ENCODE measurements at places on chromosomes 4 and X.

DNA sequence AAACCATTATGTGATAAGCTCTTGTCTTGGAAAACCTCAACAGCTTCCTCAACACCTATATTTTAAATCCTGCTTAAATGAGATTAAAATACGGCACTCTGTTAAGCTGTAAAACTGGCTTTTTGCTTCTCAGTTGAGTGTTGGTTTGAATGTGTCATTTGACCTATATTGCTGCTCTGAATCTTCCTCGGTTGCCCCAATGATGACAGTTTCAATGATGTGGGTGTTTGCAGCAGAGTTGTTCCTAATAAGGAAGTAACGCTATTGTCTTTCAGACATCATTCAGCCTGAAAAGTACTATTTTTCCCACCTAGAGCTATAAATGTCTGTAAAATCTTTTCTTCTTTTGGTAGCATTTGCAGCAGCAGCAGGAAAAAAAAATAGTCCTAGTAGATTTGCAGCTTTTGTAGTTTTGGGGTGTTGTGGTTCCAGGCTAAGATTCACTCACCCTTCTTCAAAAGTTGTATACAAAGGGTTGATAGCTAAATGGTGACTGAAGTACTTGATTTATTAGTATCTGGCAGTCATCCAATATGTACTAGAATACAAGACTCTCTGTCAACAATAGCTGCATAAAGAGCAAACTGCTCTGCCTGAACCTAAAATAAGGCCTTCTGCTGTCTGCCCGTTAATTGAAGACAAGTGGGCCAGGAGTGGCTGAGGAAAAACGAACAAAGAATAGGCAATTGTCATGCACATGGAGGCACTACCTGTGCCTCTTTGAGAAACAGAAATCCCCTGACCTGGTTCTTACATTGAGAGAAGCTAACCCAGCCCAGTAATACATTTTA, 333.1 kb downstream of the IL1RAPL1 start:
- DNase-seq, result peak; percentile 14

- DNase-seq, result peak; percentile 91
Observed at GRCh38 chr4:70721747-70722146, at the start of gene RUFY3. TSS of gene RUFY3 (plus strand) at chr4:70721964. CDS start at chr4:70722574, 610 bp downstream.

DNA sequence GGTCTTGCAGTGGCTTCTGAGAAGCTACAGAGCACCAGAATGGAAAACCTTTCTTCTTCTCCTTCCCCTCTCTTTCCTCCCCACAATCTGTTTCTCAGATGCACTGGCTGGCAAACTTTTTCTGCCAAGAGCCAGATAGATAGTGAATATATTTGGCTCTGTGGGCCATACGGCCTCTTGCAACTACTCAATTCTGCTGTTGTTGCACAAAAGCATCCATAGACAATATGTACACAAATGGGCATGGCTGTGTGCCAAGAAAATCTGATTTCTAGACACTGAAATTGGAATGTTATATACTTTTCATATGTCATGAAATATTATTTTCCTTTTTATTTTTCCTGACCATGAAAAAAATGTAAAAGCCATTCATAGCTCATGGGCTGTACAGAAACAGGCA, 3.1 kb downstream of the PHEX start:
- DNase-seq, result no peak

- DNase-seq, result no peak
Observed at GRCh38 chrX:31421441-31421840, 349.6 kb upstream of the FTHL17 start.

DNA sequence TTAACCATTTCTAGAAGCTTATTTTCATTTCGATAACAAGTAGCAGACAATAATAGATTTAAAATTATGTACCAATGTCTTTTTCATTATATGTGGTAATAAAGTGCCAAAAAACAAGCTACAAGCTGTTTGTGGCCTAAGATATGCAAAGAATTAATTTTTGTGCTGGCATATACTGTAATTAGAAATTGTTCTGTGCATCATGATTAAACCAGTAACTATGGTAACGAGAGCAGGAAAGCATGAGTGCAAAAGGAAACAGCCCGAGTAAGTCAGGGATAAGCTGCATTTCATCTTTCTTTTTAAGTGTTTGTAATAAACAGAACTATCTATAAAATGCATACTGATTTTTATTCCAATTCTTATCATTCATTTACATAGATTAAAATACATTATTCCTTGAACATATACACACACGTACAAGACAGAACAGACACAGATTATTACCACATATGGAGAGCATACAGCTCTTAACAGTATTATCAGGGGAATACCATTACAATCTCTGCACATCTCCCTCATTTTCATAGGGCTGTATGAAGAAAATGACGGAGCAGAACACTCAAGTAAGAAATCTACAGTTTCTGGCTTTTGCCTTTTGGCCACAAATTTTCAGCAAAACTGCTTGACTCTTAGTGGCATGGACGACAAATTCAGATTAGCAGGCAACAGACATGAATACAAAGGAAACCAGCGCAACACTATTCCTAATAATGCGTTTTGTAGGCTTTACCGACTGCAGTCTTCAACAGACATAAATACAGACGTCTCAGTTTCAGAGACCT, 121.3 kb upstream of the WDR17 start:
- no peak for DNase-seq

DNA sequence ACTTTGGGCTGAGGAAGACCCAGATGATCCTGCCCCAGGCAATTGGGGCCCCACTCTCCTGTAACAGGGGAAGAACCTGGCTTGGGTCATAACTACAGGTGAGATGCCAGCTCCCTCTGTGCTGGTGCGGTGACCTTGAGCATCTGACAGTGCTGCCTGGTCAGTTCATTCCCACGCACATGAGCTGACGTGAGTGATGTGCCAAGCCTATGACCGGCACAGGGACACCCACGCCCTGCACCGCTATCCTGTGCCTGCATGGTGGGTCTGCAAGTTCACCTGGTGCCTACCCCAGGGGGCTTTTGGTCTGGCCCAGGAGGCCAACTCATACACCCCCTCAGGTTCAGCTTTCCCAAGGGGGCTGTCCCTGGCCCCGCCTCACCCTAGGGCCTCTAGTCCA, 123.7 kb upstream of the PSAPL1 start:
- DNase-seq, result no peak

GRCh38 chr4:95929448-95930064, 89.7 kb downstream of the PDHA2 start:
- no peak for DNase-seq

DNA sequence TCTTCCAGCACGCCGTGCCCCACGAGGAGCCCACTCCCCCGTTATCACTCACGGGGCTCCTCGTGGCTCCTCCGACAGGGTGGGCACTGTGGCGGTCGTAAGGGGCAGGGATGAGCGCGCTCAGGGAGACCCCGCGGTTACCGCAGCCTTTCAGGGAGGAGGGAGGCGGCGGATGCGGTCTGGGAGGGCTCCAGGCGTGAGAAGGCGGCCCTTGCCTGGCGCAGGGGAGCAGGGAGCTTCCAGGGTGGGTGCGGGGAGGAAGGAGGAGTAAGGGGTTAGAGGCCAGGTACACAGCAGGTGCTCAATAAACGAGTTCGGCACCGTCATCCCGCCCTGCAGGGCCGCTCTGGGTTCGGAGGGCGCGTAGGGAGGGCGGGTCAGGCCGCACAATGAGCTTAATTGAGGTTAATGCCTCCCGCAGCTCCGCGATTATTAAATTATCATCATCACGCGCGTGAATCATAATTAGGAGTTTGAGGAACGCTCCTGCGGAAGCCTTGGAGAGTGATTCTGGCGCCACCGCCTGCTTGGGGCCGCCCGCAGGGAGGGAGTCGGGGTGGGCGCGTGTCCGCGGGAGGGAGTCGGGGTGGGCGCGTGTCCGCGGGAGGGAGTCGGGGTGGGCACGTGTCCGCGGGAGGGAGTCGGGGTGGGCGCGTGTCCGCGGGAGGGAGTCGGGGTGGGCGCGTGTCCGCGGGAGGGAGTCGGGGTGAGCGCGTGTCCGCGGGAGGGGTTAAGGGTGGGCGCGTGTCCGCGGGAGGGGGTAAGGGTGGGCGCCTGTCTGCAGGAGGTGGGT, 7.6 kb upstream of the NKX1-1 start:
- no peak for DNase-seq

DNA sequence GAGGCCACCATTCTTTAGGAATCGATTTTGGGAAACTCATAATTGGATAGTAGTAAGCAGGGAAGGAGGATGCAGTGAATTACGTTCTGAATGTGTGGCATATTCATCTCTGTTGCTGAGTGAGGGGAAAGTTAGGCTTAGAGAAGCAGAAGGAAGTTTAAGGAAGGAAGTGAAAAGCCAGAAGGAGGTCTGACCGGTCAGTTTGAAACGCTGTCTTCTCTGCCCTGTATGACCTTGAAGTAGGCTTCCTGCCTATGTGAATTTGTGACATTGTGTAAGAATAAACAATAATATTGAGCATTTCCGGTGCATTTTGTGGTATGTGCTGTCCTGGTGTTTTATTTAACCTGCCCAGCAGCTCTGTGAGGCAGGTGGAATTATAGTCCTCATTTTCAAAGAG, 67.3 kb downstream of the PDLIM5 start:
- no peak for DNase-seq

- no peak for DNase-seq
Observed at GRCh38 chrX:44017676-44018075, 44.5 kb upstream of the NDP start.

- DNase-seq, result no peak
Observed at GRCh38 chr4:140628016-140628415, 59.3 kb upstream of the UCP1 start.

DNA sequence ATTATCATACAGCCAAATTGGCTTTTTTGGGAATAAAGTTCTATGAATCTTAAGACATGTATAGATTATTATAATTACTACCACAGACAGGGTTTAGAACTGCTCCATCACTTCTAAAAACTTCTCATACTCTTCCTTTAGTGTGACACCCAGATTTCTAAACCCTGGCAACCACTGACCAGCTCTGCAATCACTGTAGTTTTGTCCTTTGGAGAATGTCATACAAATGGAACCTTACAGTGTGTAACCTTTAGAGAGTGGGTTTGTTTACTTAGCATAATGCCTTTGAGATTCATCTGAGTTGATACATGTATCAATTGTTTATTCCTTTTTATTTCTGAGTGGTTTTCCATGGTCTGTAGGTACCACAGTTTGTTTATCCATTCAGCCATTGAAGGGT, 95.0 kb downstream of the TMEM164 start:
- DNase-seq, result no peak

- no peak for DNase-seq
Observed at GRCh38 chrX:110284159-110284558, 33.7 kb downstream of the AMMECR1 start.

DNA sequence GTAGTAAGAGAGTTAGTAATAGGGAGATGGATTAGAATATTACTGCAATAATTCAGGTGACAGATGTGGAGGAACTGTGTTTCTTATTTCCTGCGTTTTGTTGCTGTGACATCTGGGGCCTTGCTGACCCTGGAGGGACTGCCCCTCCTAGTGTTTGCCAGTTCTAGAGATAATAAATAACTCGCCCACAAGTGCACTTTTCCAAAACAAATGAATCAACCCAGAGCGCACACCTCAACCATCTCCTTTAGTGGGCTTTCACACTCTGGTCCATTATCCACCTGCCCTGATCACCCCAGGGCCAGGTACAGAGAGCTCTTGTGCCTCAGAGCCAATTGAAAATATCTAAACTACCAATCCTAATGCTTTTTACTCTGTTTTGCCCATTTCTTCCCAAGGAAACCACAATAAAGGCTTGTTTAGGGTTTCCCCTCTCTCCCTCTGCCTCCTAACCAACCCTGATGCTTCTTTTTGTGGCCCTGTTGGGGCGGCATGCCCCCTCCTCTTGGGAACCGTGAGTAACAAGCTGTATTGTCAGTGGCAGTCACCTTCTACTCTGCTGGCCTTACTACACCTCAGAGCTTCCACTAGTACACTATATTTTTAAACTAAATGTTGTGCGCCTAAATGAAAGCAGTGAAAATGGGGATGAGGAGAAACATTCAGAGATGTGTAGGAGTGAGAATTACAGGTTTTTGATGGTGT, 270.5 kb downstream of the TENM3 start:
- DNase-seq, result no peak

DNA sequence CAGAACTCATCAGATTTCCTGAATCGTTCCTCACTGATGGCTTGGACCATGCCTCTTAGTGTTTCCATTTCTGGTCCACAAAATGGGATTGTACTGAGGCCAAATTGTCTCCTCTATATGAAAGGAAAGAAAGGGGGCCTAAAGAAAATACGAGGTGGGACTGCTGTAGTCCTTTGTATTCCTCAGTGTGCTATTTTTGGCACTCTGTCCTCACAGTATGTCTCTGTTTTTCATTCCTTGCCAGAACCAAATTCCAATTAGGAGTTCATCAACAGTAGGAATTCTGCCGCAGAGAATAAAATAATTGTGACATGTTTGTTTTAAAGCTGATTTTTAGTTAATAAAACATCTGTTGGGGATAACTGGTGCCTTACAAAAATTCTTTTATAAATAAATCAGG, 515.7 kb downstream of the SMARCA1 start:
- no peak for DNase-seq

GRCh38 chr4:138488533-138488932, 246.4 kb upstream of the SLC7A11 start:
- no peak for DNase-seq

DNA sequence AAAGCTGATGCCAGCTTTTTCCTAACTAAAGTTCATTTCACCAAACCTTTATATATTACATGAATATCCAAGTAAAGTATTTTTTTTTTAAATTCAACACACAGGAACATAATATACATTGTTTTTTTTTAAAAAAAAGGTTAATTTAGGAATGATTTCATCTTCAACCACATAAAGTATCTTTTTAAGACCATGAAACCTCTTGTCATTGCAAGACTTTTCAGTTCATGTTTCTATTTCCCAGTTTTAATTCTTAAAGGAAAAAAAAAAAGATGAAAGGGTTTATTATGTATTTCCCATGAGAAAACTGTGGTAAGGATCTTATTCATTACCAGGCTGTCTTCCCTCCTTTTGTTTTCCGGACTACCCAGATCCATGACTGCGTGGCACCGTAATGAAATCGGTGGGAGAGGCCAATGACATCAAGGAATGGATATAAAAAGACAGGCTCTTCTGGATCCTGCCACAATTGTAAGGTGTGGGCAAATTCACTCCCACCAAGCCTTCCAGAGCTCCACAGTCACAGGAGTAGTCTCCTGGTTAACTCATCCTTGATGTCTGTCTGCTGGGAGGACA, 84.7 kb upstream of the CBR4 start:
- no peak for DNase-seq

- no peak for DNase-seq
Observed at GRCh38 chr4:77782102-77782835, 36.9 kb downstream of the CNOT6L start.

DNA sequence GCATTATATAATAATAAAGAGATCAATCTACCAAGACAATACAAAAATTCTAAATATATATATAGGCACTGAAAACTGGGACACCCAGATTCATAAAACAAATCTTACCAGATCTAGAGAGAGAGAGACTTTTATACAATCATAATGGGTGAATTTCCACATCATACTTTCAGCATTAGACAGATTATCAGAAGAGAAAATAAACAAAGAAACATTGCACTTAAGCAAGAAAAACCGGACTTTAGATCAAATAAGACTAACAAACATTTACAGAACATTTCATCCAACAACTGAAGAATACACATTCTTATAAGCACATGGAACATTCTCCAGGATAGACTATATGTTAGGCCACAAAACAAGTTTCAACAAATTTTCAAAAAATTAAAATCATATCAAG, 245.1 kb downstream of the INPP4B start:
- no peak for DNase-seq

- no peak for DNase-seq
Observed at GRCh38 chrX:773292-774025, 142.9 kb downstream of the SHOX start.

Measured in NCI-H1436 treated with DMSO at 0.1 percent for 48 hours (cell line).